Erythroblast (primary cell): ENCODE measurements at places on chromosomes 1 and 21.

DNA sequence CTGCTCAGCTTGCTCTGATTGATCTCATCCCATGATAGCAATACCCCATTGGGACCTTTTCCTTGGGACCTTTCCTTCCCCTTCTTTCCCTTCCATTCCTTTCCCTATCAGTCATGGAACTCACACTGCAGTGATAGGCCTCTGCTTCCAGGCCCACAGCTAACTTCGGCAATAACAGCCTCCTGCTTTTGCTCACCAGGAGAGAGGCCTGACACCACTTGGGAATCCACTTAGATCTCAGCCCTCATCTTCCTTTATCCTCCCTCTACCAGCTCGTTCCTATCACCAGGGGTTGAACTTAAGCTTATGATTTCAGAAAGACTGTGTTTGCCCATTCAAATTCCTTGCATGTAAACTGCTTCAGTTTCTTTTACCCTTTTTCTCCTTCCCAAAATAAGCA is 11.0 kb upstream of the TIPRL start:
- DNase-seq: no peak

DNA sequence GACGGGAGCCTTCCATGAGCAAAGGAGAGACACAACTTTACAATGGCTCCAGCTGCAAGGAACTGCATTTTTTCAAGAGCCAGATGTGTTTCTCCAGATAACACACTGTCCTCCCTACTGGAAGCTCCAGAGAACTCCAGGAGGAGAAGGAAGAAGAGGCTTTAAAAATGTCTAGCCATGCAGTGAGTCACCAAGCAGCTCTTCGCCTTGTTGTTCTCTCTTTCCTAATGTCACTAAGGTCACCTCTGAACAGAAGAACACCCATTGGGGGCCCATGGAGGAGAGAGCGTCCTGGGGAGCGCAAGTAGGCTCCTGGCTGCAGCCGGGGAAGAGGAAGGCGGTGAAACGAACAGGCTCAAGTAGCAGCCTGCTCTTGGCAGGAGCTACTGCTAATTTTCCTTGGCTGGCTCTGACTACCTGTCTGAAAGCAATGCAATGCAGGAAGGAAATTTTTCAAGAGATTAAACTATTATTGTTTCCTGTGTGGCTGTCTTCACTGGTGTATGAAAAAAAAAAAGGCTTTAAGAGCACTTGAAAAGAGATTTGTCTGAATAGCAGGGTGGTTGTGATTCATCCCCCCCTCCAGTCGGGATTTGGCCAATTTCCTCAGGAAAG is 321.9 kb downstream of the SETD4 start:
- DNase-seq: no peak

- no peak for DNase-seq
Observed at GRCh38 chr1:84756001-84756400, 65.7 kb upstream of the SSX2IP start.

GRCh38 chr1:61056573-61057439 is 25.6 kb upstream of the NFIA start:
- peak; percentile 83 for DNase-seq

GRCh38 chr1:222817529-222817928 is 2.7 kb downstream of the DISP1 start:
- no peak for DNase-seq

GRCh38 chr1:223621312-223621734 is 44.2 kb downstream of the CAPN8 start:
- DNase-seq: no peak

DNA sequence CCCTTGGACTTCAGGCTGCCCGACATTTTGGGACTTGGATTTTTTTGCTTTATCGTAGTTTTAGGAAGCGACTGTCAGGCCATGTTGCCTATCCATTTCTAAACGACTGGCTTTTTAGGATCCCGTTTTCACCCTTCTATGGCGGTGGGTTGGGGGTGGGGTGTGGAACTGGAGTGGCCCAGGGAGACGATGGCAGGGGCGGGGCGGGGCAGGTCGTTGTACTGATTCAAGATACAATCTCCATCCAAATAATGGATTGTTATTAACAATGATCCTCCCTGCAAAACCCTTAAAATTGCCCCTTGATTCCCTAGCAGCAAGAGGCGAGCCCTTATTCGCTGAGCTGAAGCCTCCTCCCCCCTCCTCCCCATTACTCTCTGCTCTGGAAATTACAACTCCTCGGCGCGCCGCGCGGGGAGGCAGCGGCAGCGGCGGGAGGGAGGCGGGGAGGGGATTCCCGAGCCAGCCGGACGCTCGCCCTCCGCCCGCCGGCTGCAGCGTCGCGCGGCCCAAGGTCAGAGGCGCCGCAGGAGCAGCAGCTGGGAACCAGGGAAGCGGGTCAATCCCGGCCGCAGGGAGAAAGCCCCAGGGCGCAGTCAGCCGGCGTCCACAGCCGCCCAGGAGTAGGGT is at the start of gene TRIM67:
Gene TRIM67, plus strand, starts transcription at position 392 of the 630 bp plus-strand sequence. CDS start 912 bp downstream, outside the sequence.
- DNase-seq: peak; percentile 54

- DNase-seq: no peak
Observed at GRCh38 chr21:29481081-29481480, 182.4 kb downstream of the BACH1 start.

- DNase-seq: no peak
Observed at GRCh38 chr1:15065736-15066135, 87.8 kb upstream of the TMEM51 start.

DNA sequence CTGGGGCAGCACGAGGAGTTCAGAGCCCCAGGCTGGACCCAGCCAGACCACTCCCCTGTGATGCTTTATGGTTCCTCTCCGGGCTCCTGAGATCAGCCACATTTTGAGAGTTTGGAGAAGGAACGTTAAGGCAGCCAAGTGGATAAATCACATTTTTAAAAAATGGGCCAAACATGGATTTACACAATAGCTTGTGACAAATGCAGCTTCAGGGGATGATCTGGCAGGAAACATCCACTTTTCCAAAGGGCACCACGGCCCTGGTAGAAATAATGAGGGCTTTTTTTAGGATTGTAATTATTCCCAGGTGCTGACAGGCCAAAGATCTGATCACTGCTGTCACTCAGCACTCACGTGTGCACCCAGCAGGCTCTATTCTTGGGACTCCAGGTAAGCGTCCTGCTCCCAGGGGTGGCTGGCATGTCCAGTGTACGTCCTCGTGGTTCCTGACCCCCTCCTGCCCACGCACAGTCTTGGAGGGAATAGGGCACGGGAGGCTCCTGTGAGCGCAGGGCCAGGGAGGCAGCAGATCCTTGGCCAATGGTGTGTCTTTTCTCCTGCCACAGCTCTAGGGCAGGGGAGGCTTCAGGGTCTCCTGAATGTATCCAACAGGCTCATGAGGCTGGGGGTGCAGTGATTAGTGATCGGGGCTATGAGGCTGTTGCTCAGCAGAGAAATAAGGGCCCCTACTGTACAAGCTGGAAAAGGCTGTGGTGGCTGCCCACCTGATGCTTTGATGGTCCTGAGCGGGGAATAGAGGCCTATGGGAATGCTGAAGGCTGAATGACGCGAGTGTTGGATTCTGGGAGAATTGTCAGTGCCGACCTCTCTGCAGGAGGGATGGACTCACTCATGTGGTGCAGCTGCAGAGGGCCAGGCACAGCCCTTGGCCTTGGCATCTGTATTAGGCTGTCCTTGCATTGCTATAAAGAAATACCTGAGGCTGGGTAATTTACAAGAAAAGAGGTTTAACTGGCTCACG is 415.7 kb downstream of the PTPRU start:
- DNase-seq: no peak

GRCh38 chr1:226980122-226980560 is 40.0 kb downstream of the COQ8A start:
- DNase-seq: no peak

DNA sequence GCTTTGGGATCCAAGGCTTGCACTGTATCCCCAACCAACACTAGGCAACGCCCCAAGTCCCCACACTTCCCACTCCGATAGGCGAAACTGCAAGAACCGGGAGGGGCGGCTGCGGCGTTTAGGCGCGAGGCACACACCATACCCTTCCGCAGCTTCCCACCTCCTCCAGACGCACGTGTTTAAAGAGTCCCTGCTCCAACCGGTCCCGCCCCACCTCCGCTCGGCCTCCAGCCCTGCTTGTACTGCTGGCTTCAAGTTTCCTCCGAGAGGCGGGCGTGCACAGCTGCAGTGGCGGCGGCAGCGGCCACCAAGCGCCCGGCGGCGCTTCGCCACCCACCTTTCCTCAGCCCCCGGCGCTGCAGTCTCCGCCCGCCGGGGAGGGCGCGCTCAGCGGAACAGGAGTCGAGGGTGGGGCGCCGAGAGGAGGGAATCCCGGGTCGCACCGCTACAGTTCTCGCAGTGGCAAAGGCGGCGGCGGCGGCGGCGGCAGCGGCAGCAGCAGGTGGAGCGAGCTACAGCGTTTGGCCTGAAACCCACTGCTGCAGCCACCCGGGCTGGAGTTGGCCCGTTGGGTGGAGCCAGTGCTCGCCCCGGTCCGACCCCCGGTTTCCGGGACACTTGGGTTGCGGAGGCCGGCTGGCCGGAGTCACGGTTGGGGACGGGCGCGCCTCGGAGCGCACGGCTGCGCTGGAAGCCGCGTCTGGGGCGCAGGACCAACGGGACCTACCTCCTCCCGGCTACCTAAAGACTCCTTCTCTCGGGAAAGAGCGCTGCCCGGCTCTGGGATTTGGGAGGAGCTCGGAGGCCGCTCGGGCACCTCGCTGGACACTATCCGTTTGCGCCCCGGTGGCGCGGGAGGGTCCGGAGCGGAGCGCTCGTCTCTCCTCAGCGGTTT is at the start of gene CNIH3:
Gene CNIH3, plus strand, starts transcription at position 457 of the 895 bp plus-strand sequence. CDS start 858 bp downstream, outside the sequence.
- DNase-seq: no peak

GRCh38 chr1:203142124-203142523 is 14.6 kb downstream of the ADORA1 start:
- DNase-seq: no peak
